ENCODE measurements at places on chromosomes 16 and 17. TPM values are rescaled to one million over a fixed set of nuclear protein-coding genes. Genes with fewer than 3 reads are reported as not detected.

GRCh38 chr16:80674884-80675283, 129.5 kb downstream of the CDYL2 start:
- DNase-seq: no peak

The KRT40 gene
- polyA plus RNA-seq: not detected

The CHST4 gene
- not detected for polyA plus RNA-seq

DNA sequence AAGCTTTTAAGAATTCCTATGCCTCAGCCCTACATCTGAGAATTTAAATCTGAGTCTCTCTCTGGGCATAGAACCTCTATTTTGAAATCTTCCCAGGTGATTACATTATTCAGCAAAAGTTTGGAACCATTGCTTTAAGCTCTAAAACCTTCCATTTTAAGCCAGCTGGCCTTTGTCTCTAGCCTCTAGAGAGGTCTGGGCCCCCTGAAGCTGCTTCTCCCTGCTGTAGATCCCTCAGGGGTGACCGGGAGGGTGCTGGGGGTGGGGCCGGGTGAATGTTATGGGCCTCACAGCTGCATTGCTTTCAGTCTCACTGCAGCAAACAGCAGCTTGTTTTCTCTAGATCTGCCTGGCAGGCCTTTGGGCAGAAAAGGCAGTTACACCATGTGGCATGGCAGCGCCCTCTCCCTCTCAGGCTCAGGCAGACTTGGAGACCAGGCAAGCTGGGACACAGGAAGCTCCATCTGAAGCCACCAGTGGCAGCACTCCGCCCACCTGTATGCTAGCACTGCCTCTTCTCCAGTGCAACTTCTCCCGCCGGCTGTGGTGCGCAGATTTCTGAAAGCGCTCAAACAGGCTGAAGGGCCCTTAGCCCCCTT, 66.3 kb downstream of the MPRIP start:
- no peak for DNase-seq

GRCh38 chr17:35666070-35666469, 65.4 kb upstream of the RASL10B start:
- DNase-seq: no peak

- DNase-seq: peak; percentile 67
Observed at GRCh38 chr16:16150117-16150877, 73.0 kb downstream of the ABCC6 start.

GRCh38 chr17:58531661-58532554, 17.5 kb upstream of the MTMR4 start:
- peak; percentile 53 for DNase-seq

DNA sequence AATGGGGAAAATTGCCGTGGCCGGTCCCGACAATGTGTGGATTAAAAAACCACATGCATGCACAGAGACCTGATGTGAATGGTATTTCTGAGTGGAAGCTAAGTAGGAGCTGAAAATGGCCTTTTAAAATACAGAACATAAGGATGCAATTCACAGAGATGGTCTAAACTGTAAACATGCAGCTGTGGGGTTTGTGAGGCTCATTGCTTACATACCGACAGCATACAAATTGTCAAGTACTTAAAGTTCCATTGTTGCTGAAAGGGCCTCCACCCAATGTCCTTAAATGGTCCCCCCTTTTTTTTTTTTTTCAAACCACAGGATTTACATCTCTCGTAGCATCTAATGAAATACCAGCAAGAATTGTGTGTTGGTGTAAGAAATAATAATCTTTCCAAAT, 523.2 kb downstream of the MAF start:
- DNase-seq: no peak

DNA sequence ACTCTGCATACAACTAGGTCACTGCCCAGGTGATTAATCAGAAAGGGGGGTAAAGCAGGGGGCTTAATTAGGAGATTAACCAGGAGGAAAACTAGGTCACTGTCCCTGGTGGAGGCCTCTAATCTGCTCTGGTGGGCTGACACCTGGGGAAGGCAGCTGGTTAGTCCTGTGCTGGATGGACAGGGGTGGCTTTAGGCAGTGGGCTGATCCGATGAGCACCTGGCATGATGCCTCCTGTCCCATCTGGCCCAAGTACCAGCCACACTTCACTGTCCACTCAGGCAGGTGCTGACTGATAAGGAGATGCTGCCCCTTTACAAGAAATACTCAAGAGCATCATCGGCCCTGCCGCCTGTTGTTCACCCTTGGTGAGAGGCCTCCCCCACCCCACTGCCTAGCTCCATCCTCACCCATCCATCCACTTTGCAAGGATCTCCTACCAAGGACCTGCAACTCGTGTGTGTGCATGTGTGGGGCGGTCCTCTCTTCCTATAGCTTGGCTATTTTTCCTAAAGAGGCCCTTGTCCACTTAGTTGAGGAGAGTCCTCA, 13.8 kb upstream of the RCVRN start:
- no peak for DNase-seq

The FBXL20 gene
- polyA plus RNA-seq: 3.9 TPM

The UBE2G1 gene
- polyA plus RNA-seq: 14.9 TPM

- DNase-seq: no peak
Observed at GRCh38 chr17:78408476-78409050, 30.1 kb downstream of the PGS1 start.

- DNase-seq: peak; percentile 66
Observed at GRCh38 chr17:49180303-49180702, 30.1 kb downstream of the GNGT2 start.

GRCh38 chr17:42514867-42515266, 21.2 kb upstream of the NAGLU start:
- no peak for DNase-seq

GRCh38 chr17:39614545-39615157, 6.9 kb upstream of the NEUROD2 start:
- DNase-seq: no peak

GRCh38 chr17:27543958-27544349, 87.0 kb upstream of the LGALS9 start:
- DNase-seq: no peak

GRCh38 chr17:21090902-21091618, 35.7 kb upstream of the DHRS7B start:
- DNase-seq: no peak

- DNase-seq: no peak
Observed at GRCh38 chr16:17367923-17368322, 102.8 kb downstream of the XYLT1 start.

The SNX11 gene
- 7.1 TPM for polyA plus RNA-seq

GRCh38 chr16:60458255-60458654, 1578.0 kb downstream of the CDH8 start:
- DNase-seq: no peak

DNA sequence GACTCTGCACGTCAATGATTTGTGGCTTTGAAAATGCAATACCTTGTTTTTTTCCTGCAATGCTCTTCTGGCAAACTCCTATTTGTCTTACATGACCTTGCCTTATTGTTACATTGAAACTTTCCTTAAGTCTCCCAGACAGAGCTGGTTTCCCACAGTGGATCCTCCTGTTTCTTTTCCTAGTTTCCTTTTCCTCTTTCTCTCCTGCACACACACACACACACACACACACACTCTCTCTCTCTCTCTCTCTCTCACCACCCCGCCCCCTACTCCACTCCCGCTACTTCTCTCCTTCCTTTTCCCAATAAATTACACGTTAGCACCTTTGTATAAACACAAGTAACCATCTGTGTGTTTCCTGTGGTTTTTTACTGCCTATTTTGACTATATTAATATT, 2.3 kb downstream of the ORC6 start:
- DNase-seq: no peak

DNA sequence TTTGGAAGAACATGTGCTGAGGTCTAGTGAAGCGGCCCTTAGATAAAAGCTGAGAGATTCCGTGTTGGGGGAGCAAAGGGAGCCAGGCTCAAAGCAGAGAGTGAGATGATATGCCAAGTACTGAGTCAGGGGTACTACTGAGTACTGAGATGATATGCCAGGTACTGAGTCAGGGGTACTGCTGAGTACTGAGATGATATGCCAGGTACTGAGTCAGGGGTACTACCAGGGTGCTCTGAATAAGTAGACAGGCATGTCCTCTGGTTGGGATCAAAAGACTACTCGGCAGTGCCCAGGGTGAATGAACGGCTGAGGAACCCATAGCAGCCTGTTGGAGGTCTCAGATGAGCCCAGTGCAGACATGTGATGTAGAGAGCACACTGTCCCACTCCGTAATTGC, 239.0 kb downstream of the SOX9 start:
- no peak for DNase-seq
